Stimulated activated CD4-positive, alpha-beta T cell treated with anti-CD3 and anti-CD28 coated beads, Interleukin-4, amount 100 ng/mL, for 1 hour (primary cell): ENCODE measurements at places on chromosomes 13 and 19.

DNA sequence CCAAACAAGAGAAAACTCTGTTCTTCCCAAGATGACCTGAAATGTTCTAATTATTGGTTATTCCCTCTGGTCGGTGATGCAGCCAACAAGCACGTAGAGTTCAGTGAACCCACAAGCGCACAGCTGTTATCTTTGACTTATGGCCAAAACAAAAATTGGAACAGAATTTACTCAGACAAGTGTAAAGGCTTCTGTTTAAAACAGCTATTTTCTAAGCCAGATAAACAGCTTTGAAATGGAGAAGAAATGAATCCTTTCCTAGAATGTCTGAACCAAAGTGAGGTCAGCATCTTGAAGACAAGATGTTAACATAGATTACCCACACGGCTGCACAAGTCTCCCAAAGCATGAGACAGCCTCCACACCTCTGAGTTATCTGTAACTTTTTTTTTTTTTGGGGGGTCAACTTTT is 669.2 kb downstream of the DIAPH3 start:
- no peak for DNase-seq

GRCh38 chr13:25882466-25883357 is 169.1 kb downstream of the SHISA2 start:
- DNase-seq: no peak

GRCh38 chr19:782878-783668 is 14.2 kb upstream of the PTBP1 start:
- DNase-seq: no peak

DNA sequence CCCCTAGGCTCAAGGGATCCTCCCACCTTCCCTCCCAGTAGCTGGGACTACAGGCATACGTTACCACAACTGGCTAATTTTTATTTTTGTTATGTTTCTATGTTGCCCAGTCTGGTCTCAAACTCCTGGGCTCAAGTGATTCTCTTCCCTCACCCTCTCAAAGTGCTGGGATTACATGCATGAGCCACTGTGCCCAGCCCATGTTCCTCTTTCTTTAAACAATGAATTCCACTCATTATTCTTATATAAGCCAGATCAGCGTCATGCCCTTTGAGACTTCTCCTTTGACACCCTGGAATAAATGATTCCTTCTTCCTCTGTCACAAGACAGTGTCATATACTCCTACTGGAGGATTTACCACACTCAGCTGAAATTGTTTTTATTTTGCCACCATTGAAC is 519.9 kb upstream of the SPRY2 start:
- no peak for DNase-seq

DNA sequence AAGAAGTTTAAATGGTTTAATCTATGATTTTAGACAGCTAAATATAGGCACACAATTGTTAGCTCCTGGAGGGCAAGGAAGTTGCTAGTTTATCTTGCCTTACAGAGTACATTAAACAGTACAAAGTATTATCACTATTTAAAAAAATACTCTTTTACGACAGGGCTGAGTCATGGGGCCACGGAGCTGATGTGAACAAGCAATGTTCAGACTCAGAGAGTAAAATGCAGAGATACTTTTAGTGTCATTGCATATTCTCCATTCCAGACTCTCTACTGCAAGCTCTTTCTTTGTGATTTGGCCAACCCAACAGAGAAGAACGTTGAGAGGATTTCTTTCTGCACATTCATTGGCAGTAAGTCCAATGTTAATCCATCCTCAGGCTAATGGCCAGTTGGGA is 352.4 kb downstream of the SPRY2 start:
- no peak for DNase-seq
